ENCODE measurements at places on chromosomes 5 and 9. TPM values are rescaled to one million over a fixed set of nuclear protein-coding genes. Genes with fewer than 3 reads are reported as not detected.

GRCh38 chr5:11946317-11946716, 42.1 kb upstream of the CTNND2 start:
- no peaks in the 10 kb centered on the region for H3K4me1 ChIP-seq
- H3K27ac ChIP-seq, result no peak overlapping the region
- H3K36me3 ChIP-seq, result no peaks in the 10 kb centered on the region

DNA sequence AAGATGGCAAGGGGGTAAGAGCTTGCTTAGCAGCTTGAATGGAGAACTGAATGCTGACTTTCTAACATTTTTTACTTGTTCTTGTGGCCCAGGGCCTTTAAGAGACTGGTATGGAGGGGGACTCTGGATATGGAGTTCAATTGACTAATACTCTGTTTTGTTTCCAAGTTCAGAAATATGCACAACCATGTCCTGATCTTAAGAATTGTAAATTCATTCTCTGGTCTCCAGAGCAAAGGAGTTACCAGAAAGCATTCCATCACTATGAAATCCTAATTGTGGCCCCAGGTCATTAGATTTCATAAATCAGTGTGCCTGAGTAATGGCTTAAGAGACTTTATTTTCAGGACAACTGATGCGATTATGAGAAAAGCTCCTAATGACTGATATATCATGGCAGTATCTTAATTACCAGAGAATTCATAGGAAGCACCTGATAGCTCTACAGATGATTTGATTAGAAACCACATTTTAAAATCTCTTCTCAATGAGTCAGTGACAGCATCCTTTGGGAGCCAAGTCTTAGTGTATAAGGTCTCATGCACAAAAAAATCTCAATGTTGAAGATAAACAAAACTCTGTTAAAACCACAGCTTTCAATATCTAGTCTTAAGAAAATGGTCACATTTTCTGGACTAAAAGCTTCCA, 613.6 kb upstream of the KLF4 start:
- no peak overlapping the region for H3K4me3 ChIP-seq
- no peaks in the 10 kb centered on the region for H3K27me3 ChIP-seq
- no peak for DNase-seq
- H3K27ac ChIP-seq, result no peak overlapping the region

DNA sequence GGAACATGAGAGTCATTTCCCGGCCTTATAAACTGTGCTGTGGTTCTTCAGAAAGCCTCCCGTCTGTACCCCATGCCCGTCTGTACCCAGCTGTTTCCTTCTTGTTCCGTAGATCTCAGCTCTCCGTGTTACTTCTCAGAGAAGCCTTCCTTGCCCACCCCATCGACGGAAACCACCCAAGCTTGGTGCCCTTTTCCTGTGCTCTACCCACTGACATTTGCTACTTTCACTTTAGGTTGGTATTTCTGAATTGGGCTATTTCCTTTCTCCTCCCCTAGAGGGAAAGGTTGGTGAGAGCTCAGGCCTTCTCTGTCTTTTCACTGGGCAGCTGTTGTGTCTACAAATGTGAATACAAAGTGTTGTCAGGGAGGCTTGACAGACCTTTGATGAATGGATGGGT, 764.5 kb upstream of the ADAMTS16 start:
- no peak overlapping the region for H3K4me3 ChIP-seq
- no peak overlapping the region for H3K27ac ChIP-seq
- H3K4me1 ChIP-seq, result no peaks in the 10 kb centered on the region
- DNase-seq, result no peak

GRCh38 chr5:90297045-90297764, 112.4 kb downstream of the CETN3 start:
- H3K4me1 ChIP-seq, result no peaks in the 10 kb centered on the region
- no peaks in the 10 kb centered on the region for H3K36me3 ChIP-seq
- DNase-seq, result no peak
- H3K27me3 ChIP-seq, result no peaks in the 10 kb centered on the region
- no peak overlapping the region for H3K4me3 ChIP-seq

Gene SMIM27
- 27.8 TPM for total RNA-seq
